GM23248 (cell line): ENCODE measurements at places on chromosomes 1 and 21.

DNA sequence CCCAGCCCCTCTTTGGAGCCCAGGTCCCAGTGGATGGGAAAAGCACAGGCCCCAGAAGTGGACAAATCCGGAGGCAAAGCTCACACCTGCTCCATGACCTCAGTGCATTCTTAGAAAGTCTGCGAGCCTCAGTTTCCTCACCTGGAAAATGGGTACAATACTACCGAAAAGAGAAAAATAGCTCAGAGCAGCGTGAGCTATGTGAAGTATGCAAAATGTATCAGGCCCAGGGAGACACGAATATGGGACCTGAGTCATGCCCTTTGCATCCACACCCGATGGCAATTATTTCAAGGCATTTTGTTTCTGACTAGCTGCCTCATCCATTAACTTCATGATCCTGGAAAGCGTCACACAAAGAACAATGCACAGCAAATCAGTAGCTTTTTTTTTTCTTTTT, 9.2 kb downstream of the ALDH4A1 start:
- H3K36me3 ChIP-seq = no peaks in the 10 kb centered on the region
- H3K4me1 ChIP-seq = 0 out of 2 replicates have a peak, but pooled peaks cover 10% of the 10 kb centered on the region

- no peak overlapping the region for H3K4me3 ChIP-seq
- no peaks in the 10 kb centered on the region for H3K36me3 ChIP-seq
- no peaks in the 10 kb centered on the region for H3K4me1 ChIP-seq
Observed at GRCh38 chr1:186463511-186463910, 2.6 kb upstream of the PDC start.

DNA sequence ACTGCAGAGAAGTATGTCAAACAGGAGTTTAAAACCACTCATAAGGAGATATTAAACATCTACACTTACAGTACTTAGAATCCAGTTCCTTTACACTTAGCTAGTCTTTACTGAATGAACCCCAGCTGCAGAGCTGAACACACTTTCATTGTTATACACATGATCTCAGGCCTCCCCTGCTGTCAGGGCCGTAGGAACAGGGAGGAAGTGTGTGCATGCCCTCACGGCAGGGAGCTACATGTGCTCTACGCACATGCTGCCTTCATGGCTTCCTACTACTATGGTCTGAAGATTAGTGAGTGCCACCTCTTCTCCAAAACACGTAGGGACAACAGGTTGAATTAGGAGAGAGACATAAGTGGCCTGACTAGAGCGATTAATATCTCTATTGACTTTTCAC, 191.5 kb downstream of the SIPA1L2 start:
- H3K4me3 ChIP-seq = no peak overlapping the region
- no peak for DNase-seq
- no peaks in the 10 kb centered on the region for H3K4me1 ChIP-seq
- H3K36me3 ChIP-seq = no peaks in the 10 kb centered on the region
- no peaks in the 10 kb centered on the region for H3K27me3 ChIP-seq

- H3K4me1 ChIP-seq = no peaks in the 10 kb centered on the region
- no peaks in the 10 kb centered on the region; the same call in 1 of the 2 replicates for H3K27me3 ChIP-seq
- no peak overlapping the region for H3K27ac ChIP-seq
- DNase-seq = no peak
- H3K4me3 ChIP-seq = no peak overlapping the region
Observed at GRCh38 chr1:240935920-240936319, 324.0 kb upstream of the GREM2 start.

DNA sequence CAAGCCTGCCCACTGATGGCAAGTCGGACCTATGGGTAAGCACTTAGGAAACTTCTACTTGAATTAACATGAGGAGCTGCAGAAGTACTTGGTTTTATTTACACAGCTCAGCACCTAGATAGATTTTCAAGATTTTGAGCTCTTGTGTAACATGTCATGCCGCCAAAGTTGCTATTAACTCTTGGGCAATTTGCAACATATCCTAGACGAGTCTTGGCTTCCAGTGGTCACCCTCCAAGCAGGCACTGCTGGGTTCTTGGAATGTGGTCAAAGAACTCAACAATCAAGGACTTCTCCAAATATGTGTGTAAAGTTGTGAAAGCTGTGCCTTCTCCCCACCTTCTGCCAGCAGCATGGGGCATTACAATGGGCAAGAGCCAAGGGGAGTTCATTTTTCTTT, 17.8 kb upstream of the GUCA2B start:
- no peak overlapping the region for H3K27ac ChIP-seq
- no peaks in the 10 kb centered on the region for H3K4me1 ChIP-seq
- H3K27me3 ChIP-seq = peaks cover 28% of the 10 kb centered on the region

DNA sequence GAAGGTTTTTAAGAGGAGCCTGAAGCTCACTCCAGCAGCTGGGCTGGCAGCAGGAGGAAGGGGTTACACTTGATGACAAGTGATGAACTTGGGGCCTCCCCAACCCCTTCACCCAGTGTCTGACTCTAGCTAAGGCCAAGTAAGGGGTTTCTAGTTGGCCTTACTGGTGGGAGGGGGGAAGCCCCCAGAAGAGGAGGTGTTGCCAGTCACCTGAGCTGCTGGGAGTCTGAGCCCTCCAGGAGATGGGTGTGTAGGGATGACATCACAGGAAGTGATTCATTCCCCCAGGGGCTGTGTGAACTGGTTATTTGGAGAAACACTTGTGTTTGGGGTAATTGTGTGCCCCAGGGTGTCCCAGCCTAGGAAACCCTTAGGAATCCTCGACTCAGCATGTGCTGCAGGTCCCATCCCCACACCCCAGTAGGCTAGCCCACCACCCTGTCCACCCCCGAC, 3.1 kb downstream of the PADI1 start:
- H3K36me3 ChIP-seq = no peaks in the 10 kb centered on the region
- H3K27ac ChIP-seq = no peak overlapping the region
- no peak overlapping the region for H3K4me3 ChIP-seq
- DNase-seq = peak; percentile 80

DNA sequence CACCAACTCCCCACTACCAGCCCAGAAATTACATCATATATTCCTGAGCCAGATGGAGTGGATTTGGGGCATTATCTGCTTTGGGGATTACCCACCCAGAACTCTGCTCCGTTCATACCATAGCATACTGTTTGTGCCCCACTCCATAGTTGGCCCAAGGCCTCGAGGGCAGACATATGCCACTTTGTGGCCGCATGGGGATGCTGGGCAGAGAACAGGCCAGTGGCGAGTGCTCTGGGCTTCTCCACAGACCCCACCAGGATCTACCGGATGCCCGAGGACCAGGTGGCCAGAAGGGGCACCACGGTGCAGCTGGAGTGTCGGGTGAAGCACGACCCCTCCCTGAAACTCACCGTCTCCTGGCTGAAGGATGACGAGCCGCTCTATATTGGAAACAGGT, 68.0 kb upstream of the CNTN2 start:
- no peak overlapping the region for H3K4me3 ChIP-seq
- no peaks in the 10 kb centered on the region for H3K27me3 ChIP-seq
- no peak for DNase-seq
- peaks cover 16% of the 10 kb centered on the region for H3K4me1 ChIP-seq

GRCh38 chr21:39007532-39007931, 175.7 kb downstream of the PSMG1 start:
- H3K4me3 ChIP-seq = no peak overlapping the region
- H3K27me3 ChIP-seq = no peaks in the 10 kb centered on the region
- no peak for DNase-seq
- peaks cover 14% of the 10 kb centered on the region for H3K4me1 ChIP-seq
- H3K27ac ChIP-seq = no peak overlapping the region
- no peaks in the 10 kb centered on the region for H3K36me3 ChIP-seq

DNA sequence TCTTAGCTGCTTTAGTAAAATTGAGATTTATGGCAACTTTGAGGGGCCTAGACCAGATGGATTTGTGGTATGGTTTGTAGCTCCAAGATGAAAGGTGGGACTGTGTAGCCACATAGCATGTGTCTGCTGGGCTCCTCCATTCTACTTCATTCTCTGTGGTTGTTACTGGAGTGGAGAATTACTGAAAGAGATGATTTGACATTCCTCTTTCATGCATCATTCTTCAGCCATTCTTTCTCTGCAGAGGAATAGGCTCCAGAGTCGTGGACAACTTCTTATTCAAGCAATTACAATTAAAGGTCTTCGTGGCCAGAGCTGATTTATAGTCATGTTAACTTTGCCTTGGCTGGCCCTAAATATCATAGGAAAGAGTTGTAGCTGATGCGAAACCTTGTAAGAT, 328.9 kb downstream of the PAPPA2 start:
- no peaks in the 10 kb centered on the region for H3K36me3 ChIP-seq
- no peak overlapping the region for H3K4me3 ChIP-seq
- no peak overlapping the region for H3K27ac ChIP-seq
- peaks cover 39% of the 10 kb centered on the region for H3K4me1 ChIP-seq
- DNase-seq = peak; percentile 55

- H3K4me1 ChIP-seq = peaks cover 11% of the 10 kb centered on the region
- no peaks in the 10 kb centered on the region for H3K36me3 ChIP-seq
- no peaks in the 10 kb centered on the region for H3K27me3 ChIP-seq
- DNase-seq = peak; percentile 95
- H3K4me3 ChIP-seq = no peak overlapping the region
- peak overlapping the region; percentile 34 for H3K27ac ChIP-seq
Observed at GRCh38 chr1:20426923-20427322, 59.1 kb downstream of the CAMK2N1 start.

- no peaks in the 10 kb centered on the region for H3K4me1 ChIP-seq
- H3K36me3 ChIP-seq = no peaks in the 10 kb centered on the region
- H3K27ac ChIP-seq = no peak overlapping the region
- H3K4me3 ChIP-seq = no peak overlapping the region
Observed at GRCh38 chr1:6285336-6285735, 24.4 kb upstream of the GPR153 start.

DNA sequence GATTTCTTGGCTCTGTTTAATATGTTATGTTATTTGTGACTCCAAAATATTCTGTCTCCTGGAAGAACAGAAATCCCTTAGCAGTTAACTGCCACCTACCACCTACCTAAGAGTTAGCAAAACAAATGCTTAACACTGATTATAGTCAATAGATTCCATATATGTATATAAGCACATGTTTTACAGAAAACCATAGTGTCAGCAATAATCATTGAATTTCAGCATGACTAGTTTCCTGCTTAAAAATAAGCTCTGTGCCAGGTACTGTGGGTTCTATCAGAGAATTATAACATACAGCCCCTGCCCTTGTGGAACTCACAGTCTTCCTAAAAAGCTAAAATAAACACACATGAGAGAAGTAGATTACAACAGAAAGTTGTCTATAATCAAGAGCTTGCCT, 561.9 kb upstream of the CAMK1G start:
- no peaks in the 10 kb centered on the region for H3K36me3 ChIP-seq
- no peaks in the 10 kb centered on the region for H3K4me1 ChIP-seq
- H3K27ac ChIP-seq = no peak overlapping the region
- no peaks in the 10 kb centered on the region for H3K27me3 ChIP-seq
- DNase-seq = no peak

GRCh38 chr1:56363007-56363770, 216.2 kb downstream of the PLPP3 start:
- H3K27me3 ChIP-seq = no peaks in the 10 kb centered on the region
- no peak for DNase-seq
- no peaks in the 10 kb centered on the region for H3K4me1 ChIP-seq
- no peak overlapping the region for H3K27ac ChIP-seq
- no peak overlapping the region for H3K4me3 ChIP-seq

- peaks cover 26% of the 10 kb centered on the region for H3K36me3 ChIP-seq
- H3K27me3 ChIP-seq = no peaks in the 10 kb centered on the region
- no peak overlapping the region for H3K4me3 ChIP-seq
- no peak overlapping the region for H3K27ac ChIP-seq
- peaks cover 7% of the 10 kb centered on the region; the same call in 1 of the 2 replicates for H3K4me1 ChIP-seq
Observed at GRCh38 chr1:150083907-150084306, 16.3 kb downstream of the VPS45 start.

- H3K4me3 ChIP-seq = no peak overlapping the region
- H3K36me3 ChIP-seq = no peaks in the 10 kb centered on the region
- H3K27ac ChIP-seq = no peak overlapping the region
- no peaks in the 10 kb centered on the region for H3K27me3 ChIP-seq
- no peak for DNase-seq
Observed at GRCh38 chr1:226972931-226973330, 32.8 kb downstream of the COQ8A start.

DNA sequence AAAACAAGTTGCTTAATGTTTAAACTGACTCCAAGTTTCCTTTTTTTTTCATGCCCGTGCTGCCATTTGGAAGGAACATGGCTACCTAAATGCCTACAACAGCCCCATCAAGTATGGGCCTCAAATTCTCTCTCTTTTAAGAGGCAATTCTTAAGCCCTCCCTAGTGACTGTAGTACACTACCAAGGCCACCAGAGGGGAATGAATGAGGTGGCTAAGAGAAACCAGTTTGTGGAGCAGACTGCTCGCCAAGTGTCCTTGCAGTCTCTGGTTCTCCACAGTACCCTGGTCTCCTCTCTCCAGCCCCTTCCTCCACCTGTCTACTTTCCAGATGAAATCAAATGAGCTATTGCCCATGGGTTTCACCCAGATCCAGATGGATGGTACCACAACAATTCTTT, 1809.6 kb downstream of the BRINP3 start:
- no peak overlapping the region for H3K27ac ChIP-seq
- H3K36me3 ChIP-seq = no peaks in the 10 kb centered on the region
- H3K27me3 ChIP-seq = no peaks in the 10 kb centered on the region
- DNase-seq = no peak

DNA sequence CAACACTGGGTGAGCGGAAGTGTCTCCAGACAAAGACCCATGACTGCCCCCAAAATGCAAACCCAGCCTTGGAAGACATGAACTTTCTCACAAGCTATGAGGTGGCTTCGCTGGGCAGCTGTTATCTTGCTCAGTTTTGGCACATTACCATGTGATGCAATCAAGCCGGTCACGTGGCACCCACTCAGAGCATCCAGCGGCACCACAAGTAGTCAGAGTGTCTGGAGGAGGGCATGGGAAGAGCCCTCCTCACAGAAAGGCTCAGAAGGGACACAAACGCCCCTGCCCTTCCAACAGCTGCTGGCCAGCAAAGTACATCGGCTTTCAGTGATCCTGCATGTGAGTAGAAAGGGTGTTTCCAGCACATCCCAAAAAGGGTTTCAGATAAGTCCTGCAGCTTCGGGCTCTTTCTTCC, 145.5 kb upstream of the IRF2BP2 start:
- DNase-seq = peak; percentile 90
- H3K4me3 ChIP-seq = no peak overlapping the region
- H3K27ac ChIP-seq = no peak overlapping the region
- peaks cover 7% of the 10 kb centered on the region for H3K4me1 ChIP-seq
- H3K27me3 ChIP-seq = no peaks in the 10 kb centered on the region

- no peaks in the 10 kb centered on the region for H3K36me3 ChIP-seq
- H3K27ac ChIP-seq = peak overlapping the region; percentile 28
- H3K4me3 ChIP-seq = no peak overlapping the region
- H3K4me1 ChIP-seq = peaks cover 40% of the 10 kb centered on the region
- H3K27me3 ChIP-seq = no peaks in the 10 kb centered on the region
Observed at GRCh38 chr1:31400393-31400792, 12.6 kb upstream of the SERINC2 start.

DNA sequence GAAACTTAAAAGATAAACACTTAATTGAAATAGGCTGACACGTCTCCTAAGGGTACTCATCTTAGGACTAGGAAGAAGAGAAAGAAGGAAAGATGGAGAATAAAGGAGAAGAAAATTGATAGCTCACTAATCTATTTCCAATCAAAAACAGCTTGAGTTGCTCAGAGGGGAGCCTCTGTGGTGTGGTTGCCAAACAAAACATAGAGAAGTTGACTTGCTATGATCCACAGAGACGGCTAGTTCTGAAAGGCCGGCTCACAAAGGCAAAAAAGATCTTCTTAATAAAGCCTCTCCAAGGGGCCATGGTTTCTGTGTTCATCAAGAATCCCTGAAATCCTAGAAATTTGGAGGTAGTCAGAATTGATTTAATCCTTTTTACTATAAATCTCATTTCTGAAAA, 644.1 kb downstream of the LMO4 start:
- no peaks in the 10 kb centered on the region for H3K36me3 ChIP-seq
- no peak overlapping the region for H3K4me3 ChIP-seq
- H3K27ac ChIP-seq = no peak overlapping the region
- peaks cover 17% of the 10 kb centered on the region for H3K4me1 ChIP-seq
- DNase-seq = no peak
- H3K27me3 ChIP-seq = no peaks in the 10 kb centered on the region
